ENCODE measurements at places on chromosomes 7 and 10. TPM values are rescaled to one million over a fixed set of nuclear protein-coding genes. Genes with fewer than 3 reads are reported as not detected.

GRCh38 chr10:118924493-118924892 lies 105.0 kb upstream of the NANOS1 start:
- no peak for DNase-seq

- no peak for DNase-seq
These were observed 1.2 kb downstream of the TECPR1 start for GRCh38 chr7:98250789-98251188.

The MKX gene
- 1.6 TPM for total RNA-seq

The PLEKHA8 gene
- total RNA-seq, result 30.6 TPM

DNA sequence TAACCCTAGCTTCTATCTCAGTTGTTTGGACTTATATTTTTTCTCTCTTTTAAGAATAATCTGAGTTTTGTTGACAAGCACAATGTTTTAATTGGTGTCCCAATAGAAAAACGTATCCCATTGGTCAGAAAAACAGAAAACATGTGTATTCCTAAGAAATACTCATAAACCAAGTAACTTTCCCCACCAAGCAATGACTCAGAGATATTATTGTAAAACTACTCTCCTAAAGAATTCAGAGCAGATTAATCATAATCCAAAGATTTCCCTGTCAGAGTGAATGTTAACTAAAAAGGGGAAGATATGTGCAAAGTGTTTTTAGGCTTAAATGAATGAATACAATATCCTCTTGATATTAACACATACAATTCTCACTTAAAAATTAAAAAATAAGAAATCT lies 29.4 kb upstream of the MBL2 start:
- DNase-seq, result no peak

The PSAP gene
- 482 TPM for total RNA-seq

- DNase-seq, result no peak
These were observed 280.0 kb downstream of the REEP3 start for GRCh38 chr10:63801166-63801565.

DNA sequence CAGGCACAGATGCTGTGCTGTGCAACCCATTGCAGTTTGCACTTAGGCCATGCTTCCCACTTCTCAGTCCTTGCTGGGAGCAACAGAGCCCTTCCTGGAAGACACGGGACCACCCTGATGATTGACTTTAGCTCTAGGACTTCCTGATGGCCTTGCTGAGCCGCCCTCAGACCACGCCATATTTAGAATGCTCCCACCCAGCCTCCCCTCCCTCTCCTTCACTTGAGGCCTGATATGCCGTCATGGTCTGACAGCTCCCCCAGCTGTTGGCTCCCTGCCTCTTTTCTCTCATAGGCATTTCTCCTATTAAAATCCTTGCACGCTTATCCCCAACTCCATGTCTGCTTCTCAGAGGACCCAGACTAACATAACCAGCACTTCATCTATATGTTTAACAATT lies 29.4 kb upstream of the GATAD1 start:
- DNase-seq, result no peak

DNA sequence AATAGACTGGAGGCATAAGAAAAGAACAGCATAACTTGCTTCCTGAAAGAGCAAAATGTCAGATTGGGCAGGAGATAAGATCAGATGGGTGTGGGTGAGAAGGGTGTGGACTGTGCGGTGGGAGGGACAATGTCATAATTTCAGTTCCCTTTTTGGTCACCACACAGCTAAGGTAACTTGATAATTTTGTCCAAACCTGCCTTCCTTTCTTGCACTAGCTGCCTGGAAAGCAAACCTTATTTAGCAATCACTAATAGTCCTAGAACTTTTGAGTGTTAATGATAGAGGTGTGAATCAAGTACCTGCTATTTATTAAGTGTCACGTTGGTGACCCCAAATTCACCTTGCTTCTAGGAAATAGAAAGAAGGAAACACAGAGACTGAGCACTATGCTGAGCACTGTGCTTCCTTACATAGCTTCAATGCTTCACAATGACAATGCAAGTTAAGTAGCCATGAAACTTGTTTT lies 72.4 kb upstream of the SP4 start:
- DNase-seq, result no peak

The GIMAP7 gene
- total RNA-seq, result 2.4 TPM

The MACC1 gene
- 0.41 TPM for total RNA-seq

GRCh38 chr7:155996718-155997280 lies 184.5 kb upstream of the SHH start:
- DNase-seq, result no peak

GRCh38 chr7:13827716-13828115 lies 161.8 kb downstream of the ETV1 start:
- DNase-seq, result no peak

The SEC61G gene
- 147 TPM for total RNA-seq

The ADCY1 gene
- 92.1 TPM for total RNA-seq

DNA sequence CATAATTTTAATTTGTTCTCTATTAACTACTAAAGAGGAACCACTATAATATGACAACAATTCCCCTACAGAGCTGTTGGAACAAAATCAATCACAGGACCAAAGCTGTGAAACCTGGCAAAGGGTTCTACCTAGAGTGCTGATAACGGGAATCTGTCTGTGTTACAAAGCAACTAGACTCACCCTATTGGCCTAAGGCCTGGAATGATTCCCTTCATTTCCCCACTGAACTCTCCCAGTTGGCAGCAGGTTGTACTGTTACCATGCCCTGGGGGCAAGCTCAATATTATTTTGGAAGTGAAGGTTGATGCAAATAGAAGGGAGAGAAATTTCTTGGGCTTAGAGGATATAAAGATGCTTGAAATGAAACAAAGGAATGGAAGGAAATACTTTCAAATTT lies 81.8 kb downstream of the SEMA3A start:
- DNase-seq, result no peak

The ZNF25 gene
- total RNA-seq, result 66.0 TPM

The ITIH2 gene
- total RNA-seq, result 10.6 TPM

The TAS2R41 gene
- not detected for total RNA-seq

The PKD2L1 gene
- not detected for total RNA-seq

DNA sequence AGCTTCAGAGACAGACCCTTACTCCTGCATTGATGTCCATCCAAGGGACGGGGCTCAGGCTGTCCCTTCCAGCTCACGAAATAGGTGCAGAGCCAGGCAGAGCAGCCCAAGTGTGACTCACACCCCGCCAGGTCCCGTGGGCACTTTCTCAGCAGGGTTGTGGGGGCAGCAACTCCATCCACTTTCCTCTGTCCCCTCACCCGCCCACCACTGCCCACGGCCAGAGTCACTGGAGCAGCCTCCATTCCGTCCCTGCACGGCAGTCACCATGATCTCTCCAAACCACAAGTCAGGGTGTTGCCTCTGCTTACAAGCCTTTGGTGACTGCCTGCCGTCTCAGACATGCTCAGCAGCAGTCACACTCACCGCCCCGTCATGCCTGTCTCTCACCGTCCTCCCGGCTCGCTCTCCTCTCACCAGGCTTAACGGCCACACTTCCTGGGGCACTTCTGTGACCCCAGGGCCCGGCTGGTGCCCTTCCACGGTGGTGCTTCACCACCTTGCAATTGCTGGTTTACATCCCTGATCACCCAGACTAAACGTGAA lies 39.3 kb downstream of the CALML3 start:
- DNase-seq, result no peak

The INA gene
- total RNA-seq, result 138 TPM

DNA sequence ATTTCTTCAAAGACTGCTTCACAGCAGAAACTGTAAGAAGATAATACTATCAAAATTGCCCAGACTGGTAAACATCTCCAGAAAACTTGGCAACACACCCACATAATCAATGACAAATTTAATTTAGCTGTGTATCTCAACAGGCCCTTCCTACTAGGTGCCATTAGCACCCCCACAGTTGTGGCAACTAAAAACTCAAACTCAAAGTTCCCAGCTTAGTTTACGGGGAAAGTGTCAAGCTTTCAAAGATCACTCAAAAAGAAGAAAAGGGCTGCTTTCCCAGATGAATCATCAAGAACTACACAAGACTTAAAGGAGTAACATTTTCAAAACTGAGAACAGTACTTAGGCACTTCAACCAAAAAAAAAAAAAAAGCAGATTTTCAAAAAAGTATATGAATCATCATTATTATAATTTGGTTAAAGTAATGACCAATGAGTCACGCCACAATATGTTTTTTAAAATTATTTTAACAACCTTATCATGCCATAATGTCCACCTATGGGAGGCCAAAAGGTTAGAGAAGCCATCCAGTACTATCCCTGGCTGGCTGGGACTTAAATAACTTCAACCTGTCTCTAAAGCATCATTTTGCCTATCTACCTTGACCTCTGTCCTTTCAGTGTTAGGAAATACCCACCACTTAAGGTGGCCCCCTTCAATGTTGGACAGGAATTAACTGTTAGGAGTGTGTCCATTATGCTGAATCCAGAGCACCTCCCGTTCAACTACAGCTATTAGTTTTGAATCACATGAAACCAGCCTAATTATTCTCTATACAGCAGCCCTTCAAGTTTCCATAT lies 90.8 kb downstream of the ZFAND4 start:
- DNase-seq, result no peak

GRCh38 chr7:70457883-70458680 lies 673.9 kb upstream of the GALNT17 start:
- no peak for DNase-seq

- no peak for DNase-seq
These were observed 251.9 kb upstream of the TCERG1L start for GRCh38 chr10:131563411-131563810.

The GPR37 gene
- total RNA-seq, result 39.1 TPM

- DNase-seq, result no peak
These were observed 12.2 kb upstream of the KCP start for GRCh38 chr7:128922496-128923410.

- no peak for DNase-seq
These were observed 50.5 kb downstream of the MRC1 start for GRCh38 chr10:17859492-17860156.

GRCh38 chr7:86629-87028 lies 105.7 kb upstream of the FAM20C start:
- no peak for DNase-seq

GRCh38 chr7:95950698-95951097 lies 178.3 kb downstream of the DYNC1I1 start:
- DNase-seq, result no peak

GRCh38 chr10:75283078-75283670 lies 47.4 kb upstream of the COMTD1 start:
- DNase-seq, result no peak

DNA sequence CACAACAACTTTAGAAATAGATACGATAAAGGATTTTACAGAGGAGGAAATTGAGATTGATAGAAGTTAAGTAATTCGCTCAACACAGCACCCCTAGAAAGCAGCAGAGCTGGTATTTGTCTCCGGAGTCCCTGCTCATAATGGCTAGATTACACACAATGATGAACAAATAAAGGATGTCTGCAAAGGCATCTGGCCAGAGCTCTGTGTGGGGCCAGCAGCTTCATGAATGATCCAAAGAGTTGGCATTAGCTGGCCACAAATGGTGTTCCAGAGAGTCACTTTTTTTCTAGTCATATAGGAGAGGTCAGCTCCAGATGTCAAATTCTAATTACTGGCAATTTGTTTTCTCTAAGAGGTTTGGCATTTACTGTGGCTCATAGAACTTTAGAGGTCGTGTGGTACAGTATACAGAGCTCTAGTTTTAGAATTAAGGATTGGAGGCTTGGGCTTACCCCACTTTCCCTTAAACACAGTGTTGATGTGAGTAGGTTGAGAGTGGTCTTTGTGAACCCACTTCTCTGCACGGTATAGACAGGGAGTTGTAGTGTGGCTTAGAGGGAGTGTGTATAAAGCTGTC lies 186.2 kb downstream of the BICC1 start:
- DNase-seq, result no peak

DNA sequence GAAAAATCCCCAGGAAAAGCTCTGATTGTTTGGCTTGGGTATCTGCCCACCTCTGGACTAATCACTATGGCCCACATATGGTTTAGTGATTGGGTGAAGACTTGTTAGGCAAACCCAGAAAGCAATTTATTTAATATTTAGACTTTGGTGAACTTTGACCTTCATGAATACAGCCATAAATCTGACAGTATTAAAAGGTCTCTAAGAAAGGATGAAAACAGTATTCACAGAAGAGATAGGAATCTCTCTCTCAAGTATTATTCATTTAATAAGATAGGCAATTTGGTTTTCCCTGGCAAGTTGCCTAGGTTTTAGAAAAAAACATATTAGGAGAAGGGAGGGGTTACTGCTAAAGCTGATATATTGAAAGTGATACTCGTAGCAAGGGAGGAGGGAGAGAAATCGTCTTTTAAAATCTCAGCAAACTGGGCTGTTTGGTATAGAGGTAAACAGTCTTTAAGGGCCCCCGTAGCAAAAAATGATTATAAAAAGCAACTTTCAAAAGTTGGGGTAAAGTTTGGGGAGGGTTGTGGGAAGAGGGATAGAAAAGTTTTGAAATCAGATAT lies 57.1 kb downstream of the LSMEM1 start:
- DNase-seq, result no peak

DNA sequence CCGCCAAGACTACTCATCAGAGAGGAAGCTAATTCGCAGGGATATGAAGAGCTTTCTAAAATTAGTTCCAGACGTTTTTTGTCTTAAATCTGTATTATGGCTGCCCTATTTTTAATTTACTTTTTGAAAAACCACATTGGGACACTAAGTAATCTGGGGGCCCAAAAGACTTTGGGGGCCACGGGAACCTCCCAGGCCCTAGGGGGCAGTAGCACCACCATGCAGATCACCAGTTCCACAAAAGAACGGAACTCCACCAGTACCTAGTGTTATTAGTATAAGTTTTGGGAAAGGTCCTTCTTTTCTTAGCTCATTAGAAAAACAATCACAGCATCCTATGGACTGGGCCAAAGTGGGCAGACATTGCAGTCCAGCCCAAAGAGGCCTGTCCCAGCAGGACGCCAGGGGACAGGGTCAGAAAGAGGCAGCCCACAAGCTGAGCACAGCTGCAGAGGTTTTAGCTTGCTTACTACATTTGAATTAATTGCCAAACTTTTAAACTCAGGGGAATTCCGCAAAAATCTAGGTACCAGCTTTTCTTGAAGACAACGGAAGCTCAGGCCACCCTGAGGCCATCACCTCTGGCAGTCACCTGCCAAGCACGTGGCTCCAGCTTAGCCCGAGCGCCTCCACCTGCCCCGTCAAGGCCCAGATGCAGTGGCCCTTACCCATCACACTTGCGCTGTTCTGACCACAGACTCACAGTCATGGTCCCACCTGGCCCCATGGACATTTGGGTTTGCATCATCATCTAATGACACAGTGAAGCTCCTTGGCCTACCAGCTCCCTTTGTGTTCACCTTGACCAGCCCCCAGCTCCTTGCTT lies 74.8 kb downstream of the PARP12 start:
- DNase-seq, result no peak

The FOXI2 gene
- total RNA-seq, result not detected

- no peak for DNase-seq
These were observed 71.8 kb downstream of the ZNF438 start for GRCh38 chr10:30959836-30960210.
